ENCODE measurements at places on chromosomes 12 and 14.

DNA sequence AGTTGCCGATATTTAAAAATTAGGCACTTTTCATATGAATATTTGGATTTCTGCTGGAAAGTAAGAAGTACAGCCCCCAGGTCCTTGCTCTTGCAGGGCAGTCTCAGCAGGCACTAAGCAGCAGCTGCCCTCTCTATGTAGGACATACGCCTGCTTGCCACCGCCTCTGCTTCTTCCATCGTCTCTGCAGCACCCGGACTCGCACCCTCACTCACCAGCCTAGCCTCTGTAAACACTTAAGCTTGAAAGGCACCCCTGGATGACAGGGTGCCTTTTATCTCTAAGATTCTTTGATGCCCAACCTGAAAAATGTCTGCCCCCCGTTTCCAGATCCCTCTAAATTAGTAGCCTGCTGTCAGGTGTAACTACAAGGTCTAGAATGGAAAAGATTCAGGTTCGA, 19.0 kb downstream of the OTUB2 start:
- DNase-seq: no peak

DNA sequence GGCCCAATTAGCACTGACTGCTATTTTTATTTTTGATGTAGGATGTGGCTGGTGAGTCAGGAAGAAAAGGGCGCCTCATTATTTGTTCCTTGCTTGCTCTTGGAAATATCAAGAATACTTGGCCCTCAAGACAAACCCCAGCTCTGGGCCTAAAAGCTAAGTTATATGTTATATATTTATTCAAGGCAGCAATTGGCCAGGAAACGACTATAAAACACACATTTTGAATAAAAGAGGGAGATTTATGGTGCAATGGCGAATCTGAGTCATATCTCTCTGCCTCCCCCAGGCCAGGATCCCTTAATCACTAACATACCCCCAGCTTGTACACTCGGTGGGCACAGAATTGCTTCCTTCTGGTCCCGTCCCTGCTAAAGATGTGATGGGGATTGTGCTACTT, 63.3 kb downstream of the TBX5 start:
- DNase-seq: no peak

GRCh38 chr14:28121512-28122297, 644.9 kb upstream of the FOXG1 start:
- no peak for DNase-seq

DNA sequence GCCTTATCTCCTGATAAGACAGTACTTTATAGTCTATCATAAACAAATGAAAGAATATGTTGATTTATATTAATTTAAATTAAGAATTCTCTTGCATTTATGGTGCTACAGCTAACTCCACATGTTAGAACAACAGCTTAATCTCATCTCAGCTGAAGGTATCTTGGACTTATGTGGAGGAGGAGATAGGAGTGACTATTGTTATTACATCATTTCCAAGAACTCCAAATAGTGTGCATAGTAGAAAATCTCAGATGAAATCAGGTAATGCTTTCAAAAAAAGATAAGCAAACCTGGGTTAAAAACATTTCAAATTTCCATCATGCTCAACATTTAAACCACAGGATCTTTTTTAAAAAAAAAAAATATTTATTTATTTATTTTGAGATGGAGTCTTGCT, 31.3 kb upstream of the ISM2 start:
- DNase-seq: no peak

DNA sequence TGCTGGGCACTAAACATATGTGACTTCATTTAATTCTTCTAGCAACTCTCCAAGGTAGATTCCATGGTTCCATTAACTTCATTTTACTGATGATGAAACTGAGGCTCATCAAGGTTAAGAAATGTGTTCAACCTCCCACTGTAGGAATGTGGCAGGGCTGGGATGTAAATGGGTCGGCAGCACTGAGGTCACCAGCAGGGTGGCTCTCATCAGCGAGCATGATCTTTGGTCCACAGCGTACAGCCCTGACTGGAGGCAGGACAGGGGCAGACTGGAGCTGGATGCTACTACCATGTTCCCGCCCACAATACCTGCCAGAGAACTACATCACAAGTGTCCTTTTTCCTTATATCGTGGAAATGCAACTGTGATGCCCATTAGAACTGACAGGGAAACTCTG, 4.6 kb downstream of the APPL2 start:
- no peak for DNase-seq
